Activated CD4-positive, alpha-beta T cell treated with anti-CD3 and anti-CD28 coated beads for 36 hours (primary cell): ENCODE measurements at places on chromosomes 16 and 17.

GRCh38 chr17:4788159-4788806, 481 bp upstream of the GLTPD2 start:
- DNase-seq = no peak

DNA sequence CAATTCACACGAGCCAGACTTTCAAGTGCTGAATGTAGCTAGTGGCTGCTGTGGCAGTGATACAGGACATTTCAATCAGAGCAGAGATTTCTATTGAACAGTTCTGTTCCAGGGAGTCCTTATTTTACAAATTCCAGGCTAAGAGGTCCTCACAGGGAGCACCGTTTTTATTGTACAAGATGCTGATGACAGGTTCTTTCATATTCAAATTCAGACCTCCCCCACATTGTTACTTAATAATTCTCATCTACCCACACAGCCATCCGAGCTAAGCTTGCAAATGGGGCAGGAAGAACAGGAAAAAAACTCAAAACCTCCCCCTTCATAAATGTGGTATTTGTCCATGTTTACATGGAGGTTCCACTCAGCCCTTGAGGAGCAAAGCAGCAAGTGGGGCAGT, 9.8 kb downstream of the GABARAPL2 start:
- DNase-seq = no peak

- no peak for DNase-seq
Observed at GRCh38 chr16:81816793-81817210, 37.7 kb downstream of the PLCG2 start.

- DNase-seq = peak; percentile 84
Observed at GRCh38 chr17:40541060-40541872, 24.0 kb downstream of the CCR7 start.

- no peak for DNase-seq
Observed at GRCh38 chr17:4514206-4514605, 15.5 kb downstream of the SPNS2 start.

GRCh38 chr17:72392056-72393010, 271.5 kb downstream of the SOX9 start:
- no peak for DNase-seq

GRCh38 chr17:12597895-12598294, 67.8 kb upstream of the MYOCD start:
- DNase-seq = no peak

DNA sequence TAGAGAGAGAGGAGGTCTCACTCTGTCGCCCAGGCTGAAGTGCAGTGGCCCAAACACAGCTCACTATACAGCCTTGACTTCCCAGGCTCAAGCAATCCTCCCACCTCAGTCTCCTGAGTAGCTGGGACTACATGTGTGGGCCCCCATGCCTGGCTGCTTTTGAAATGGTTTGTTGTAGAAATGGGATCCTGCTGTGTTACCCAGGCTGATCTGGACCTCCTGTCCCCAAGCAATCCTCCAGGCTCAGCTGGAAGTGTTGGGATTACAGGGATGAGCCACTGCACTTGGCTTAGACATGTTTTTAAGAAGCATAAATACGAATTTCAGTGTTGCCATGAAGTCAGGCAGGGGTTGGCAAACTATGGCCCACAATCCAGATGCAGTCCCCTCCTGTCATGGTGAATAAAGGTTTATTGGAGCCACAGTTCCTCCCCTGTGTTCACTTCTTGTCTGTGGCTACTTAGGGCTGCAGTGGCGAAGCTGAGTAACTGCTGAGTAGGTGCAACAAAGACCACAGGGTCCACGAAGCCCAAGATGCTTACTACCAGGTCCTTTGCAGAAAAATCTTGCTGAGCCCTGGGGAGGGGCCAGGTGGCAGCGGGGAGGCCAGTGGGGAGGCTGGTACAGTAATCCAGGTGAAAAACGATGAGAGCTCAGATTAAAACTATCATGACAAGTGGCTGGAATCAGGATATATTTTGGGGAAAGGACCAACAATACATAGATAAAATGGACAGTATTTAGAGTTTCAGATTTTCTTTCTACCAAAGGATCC, 35.2 kb downstream of the TNFRSF13B start:
- DNase-seq = no peak

- DNase-seq = no peak
Observed at GRCh38 chr17:57997085-57997809, 9.2 kb upstream of the VEZF1 start.

DNA sequence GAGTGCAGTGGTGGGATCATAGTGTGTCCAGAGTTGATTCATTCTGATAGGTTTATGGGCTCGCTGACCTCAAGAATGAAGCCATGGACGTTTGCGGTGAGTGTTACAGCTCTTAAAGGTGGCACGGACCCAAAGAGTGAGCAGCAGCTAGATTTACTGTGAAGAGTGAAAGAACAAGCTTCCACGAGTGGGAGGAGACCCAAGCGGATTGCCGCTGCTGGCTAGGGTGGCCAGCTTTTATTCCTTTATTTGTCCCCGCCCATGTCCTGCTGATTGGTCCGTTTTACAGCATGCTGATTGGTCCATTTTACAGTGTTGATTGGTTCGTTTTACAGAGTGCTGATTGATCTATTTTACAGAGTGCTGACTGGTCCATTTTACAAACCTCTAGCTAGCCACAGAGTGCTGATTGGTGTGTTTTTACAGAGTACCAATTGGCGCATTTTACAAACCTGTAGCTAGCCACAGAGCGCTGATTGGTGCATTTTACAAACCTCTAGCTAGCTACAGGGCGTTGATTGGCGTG, 17.5 kb downstream of the CACNG4 start:
- DNase-seq = no peak
